ENCODE measurements at places on chromosomes 7 and 10. TPM values are rescaled to one million over a fixed set of nuclear protein-coding genes. Genes with fewer than 3 reads are reported as not detected.

The SEM1 gene
- total RNA-seq: 67.2 TPM

The BLNK gene
- 6.5 TPM for total RNA-seq

- H3K4me1 ChIP-seq: no peaks in the 10 kb centered on the region
- H3K27ac ChIP-seq: no peak overlapping the region
- no peak for DNase-seq
- no peak overlapping the region for H3K4me3 ChIP-seq
These were observed 35.6 kb downstream of the YKT6 start for GRCh38 chr7:44236333-44236728.

- H3K4me1 ChIP-seq: no peaks in the 10 kb centered on the region
- no peaks in the 10 kb centered on the region for H3K36me3 ChIP-seq
- H3K27ac ChIP-seq: no peak overlapping the region
- H3K4me3 ChIP-seq: no peak overlapping the region
- DNase-seq: no peak
These were observed 25.6 kb upstream of the IL15RA start for GRCh38 chr10:6002809-6003510.

GRCh38 chr7:135251496-135252391 is 18.1 kb downstream of the STRA8 start:
- H3K4me1 ChIP-seq: no peaks in the 10 kb centered on the region
- no peak overlapping the region for H3K4me3 ChIP-seq
- DNase-seq: no peak
- H3K27me3 ChIP-seq: no peaks in the 10 kb centered on the region

- no peaks in the 10 kb centered on the region for H3K4me1 ChIP-seq
- H3K4me3 ChIP-seq: no peak overlapping the region
- no peak overlapping the region for H3K27ac ChIP-seq
- no peaks in the 10 kb centered on the region for H3K27me3 ChIP-seq
- DNase-seq: no peak
These were observed 189.3 kb downstream of the POLR1F start for GRCh38 chr7:19519443-19520021.

- H3K4me3 ChIP-seq: no peak overlapping the region
- no peak for DNase-seq
- no peak overlapping the region for H3K27ac ChIP-seq
- H3K36me3 ChIP-seq: peaks cover 62% of the 10 kb centered on the region
- no peaks in the 10 kb centered on the region for H3K4me1 ChIP-seq
These were observed 54.5 kb downstream of the UBE3C start for GRCh38 chr7:157193274-157193673.

DNA sequence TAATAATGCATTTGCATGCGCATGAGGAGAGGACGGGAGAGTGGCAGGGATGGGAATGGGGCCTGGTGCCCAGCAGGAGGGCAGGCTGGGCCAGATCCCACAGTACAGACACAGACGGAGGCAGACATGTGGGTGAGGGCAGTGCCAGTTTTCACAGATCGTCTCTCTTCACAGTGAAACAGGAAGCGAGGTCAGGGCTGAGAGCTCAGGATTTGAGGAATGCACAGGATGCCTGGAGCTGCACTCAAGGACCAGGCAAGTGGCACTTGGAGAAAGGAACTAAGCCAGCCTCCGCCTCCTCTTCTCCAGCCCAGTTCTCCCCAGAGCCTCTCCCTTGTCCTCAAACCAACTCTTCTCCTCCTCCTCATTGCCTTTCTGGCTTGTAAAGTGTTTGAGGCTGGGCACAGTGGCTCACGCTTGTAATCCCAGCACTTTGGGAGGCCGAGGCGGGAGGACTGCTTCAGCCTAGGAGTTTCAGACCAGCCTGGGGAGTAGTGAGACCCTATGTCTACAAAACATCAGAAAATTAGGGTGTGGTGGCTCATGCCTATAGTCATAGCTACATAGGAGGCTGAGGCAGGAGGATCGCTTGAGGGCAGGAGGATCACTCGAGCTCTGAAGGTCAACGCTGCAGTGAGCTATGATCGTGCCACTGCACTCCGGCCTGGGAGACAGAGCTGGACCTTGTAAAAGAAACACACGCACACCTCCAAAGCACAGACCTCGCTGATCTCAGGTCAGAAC is 115.2 kb downstream of the HIP1 start:
- no peak overlapping the region for H3K27ac ChIP-seq
- H3K27me3 ChIP-seq: no peaks in the 10 kb centered on the region
- no peak overlapping the region for H3K4me3 ChIP-seq
- H3K4me1 ChIP-seq: peaks cover 3% of the 10 kb centered on the region

- peaks cover 20% of the 10 kb centered on the region for H3K36me3 ChIP-seq
- no peak for DNase-seq
- no peaks in the 10 kb centered on the region for H3K27me3 ChIP-seq
- peaks cover 28% of the 10 kb centered on the region for H3K4me1 ChIP-seq
These were observed 2.9 kb downstream of the ZSCAN25 start for GRCh38 chr7:99619571-99620130.

- DNase-seq: no peak
- H3K27me3 ChIP-seq: no peaks in the 10 kb centered on the region
- no peaks in the 10 kb centered on the region for H3K4me1 ChIP-seq
- H3K27ac ChIP-seq: no peak overlapping the region
- no peaks in the 10 kb centered on the region for H3K36me3 ChIP-seq
These were observed 850.9 kb downstream of the LRMDA start for GRCh38 chr10:76282061-76283025.

DNA sequence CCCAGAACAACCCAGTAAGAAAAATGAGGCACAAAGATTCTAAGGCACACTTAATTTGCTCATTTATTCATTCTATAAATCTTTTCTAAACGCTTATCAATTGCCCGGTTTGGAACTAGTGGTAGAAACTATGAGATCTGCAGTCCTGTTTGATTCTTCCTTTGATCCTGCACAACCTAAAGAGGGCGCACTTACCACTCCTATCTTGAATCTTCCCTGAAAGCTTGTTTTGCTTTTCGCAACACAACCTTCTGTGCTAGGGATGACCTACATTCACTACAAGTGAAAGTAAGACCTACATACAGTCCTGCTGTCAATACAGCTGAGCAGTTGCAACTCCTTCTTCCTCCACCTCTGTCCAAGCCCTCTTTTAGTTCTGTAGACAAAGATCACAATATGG is 12.6 kb upstream of the ARL4A start:
- H3K4me3 ChIP-seq: no peak overlapping the region
- H3K36me3 ChIP-seq: no peaks in the 10 kb centered on the region
- H3K27me3 ChIP-seq: no peaks in the 10 kb centered on the region
- H3K27ac ChIP-seq: no peak overlapping the region

GRCh38 chr10:114822444-114823076 is 980 bp downstream of the FHIP2A start:
- H3K4me3 ChIP-seq: peak overlapping the region; percentile 83
- DNase-seq: peak; percentile 41
- peak overlapping the region; percentile 87 for H3K27ac ChIP-seq
- no peaks in the 10 kb centered on the region for H3K27me3 ChIP-seq
- H3K4me1 ChIP-seq: peaks cover 22% of the 10 kb centered on the region
- no peaks in the 10 kb centered on the region for H3K36me3 ChIP-seq

- no peaks in the 10 kb centered on the region for H3K36me3 ChIP-seq
- no peaks in the 10 kb centered on the region for H3K27me3 ChIP-seq
- H3K27ac ChIP-seq: no peak overlapping the region
- H3K4me3 ChIP-seq: no peak overlapping the region
These were observed 17.7 kb upstream of the ZMIZ1 start for GRCh38 chr10:79050896-79051555.

GRCh38 chr10:16765509-16766375 is 51.5 kb downstream of the RSU1 start:
- no peak for DNase-seq
- H3K4me1 ChIP-seq: no peaks in the 10 kb centered on the region
- H3K27me3 ChIP-seq: no peaks in the 10 kb centered on the region
- H3K36me3 ChIP-seq: no peaks in the 10 kb centered on the region
- no peak overlapping the region for H3K27ac ChIP-seq

DNA sequence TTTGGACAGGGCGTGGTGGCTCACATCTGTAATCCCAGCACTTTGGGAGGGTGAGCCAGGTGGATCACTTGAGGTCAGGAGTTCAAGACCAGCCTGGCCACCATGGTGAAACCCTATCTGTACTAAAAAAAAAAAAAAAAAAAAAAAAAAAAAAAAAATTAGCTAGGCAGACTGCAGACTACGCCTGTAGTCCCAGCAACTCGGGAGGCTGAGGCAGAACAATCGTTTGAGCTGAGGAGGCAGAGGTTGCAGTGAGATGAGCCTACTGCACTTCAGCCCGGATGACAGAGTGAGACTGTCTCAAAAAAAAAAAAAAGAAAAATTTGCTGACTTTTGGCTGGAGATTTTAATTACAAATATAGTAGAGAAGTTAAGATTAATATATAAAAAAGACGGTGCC is 104.0 kb downstream of the HIPK2 start:
- H3K4me3 ChIP-seq: no peak overlapping the region
- no peak for DNase-seq
- H3K27ac ChIP-seq: no peak overlapping the region
- H3K36me3 ChIP-seq: peaks cover 6% of the 10 kb centered on the region

GRCh38 chr7:99089914-99090629 is 53.8 kb downstream of the SMURF1 start:
- no peaks in the 10 kb centered on the region for H3K36me3 ChIP-seq
- H3K27ac ChIP-seq: no peak overlapping the region
- H3K4me1 ChIP-seq: no peaks in the 10 kb centered on the region
- DNase-seq: no peak
- no peak overlapping the region for H3K4me3 ChIP-seq

- no peak overlapping the region for H3K4me3 ChIP-seq
- DNase-seq: no peak
These were observed 45.8 kb downstream of the EEPD1 start for GRCh38 chr7:36198854-36199266.

Measured in naive thymus-derived CD4-positive, alpha-beta T cell (primary cell).